ENCODE measurements at places on chromosomes 11 and 22.

- no peak for DNase-seq
Measured at GRCh38 chr22:20240447-20240764, 27.7 kb downstream of the RTN4R start.

DNA sequence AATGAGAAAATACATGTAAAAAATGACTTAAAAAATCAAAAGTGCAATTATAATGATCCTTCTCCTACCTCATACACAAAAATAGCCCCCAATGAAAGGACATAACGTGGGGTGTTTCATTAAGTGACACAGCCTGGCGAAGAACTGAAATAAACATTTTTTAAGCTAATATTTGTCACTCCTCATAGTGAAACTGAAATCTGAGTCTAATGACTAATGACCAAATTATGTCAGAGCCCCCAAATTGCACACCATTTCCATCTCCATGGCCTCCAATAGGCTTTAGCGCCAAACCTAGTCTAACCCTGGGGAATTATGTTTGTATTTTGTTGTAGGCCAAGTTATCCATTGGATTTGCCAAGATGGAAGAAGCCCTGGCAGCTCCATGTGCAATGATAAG, 119.1 kb downstream of the WT1 start:
- no peak for DNase-seq

DNA sequence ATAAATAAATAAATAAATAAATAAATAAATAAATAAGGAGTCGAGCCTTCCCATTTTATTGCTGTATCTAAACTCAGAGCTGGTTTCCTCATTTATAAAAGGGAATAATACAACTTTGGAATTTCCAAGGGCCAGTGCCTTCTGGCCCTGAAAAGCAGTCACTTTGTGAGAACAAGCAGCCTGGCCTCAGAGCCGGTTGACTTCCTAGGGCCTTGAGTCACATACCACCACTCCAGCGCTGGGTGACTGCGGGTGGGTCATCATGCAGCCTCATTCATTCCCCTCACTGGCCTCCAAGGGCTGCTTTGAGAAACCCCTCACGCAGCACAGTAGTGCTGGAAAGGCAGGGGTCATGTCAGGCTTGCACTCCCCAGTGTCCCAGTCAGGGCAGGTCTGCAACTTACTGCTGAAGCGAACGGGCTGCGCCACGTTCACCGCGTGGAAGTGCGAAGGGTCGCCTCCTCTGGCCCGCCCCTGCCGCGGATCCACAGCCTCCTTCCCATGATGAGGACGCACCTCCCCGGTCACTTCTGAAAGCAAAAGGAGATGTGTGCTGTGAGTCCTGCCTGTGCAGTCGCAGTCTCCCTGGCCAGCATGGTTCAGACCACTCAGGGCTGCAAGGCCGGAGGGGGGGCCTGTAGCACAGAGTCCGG, 54.4 kb downstream of the DGCR2 start:
- no peak for DNase-seq

- peak; percentile 10 for DNase-seq
Measured at GRCh38 chr11:116224154-116224888, 548.5 kb downstream of the BUD13 start.

- DNase-seq, result peak; percentile 16
Measured at GRCh38 chr11:25860677-25861450, 471.1 kb upstream of the ANO3 start.
